ENCODE measurements at places on chromosomes 2 and 18. TPM values are rescaled to one million over a fixed set of nuclear protein-coding genes. Genes with fewer than 3 reads are reported as not detected.

DNA sequence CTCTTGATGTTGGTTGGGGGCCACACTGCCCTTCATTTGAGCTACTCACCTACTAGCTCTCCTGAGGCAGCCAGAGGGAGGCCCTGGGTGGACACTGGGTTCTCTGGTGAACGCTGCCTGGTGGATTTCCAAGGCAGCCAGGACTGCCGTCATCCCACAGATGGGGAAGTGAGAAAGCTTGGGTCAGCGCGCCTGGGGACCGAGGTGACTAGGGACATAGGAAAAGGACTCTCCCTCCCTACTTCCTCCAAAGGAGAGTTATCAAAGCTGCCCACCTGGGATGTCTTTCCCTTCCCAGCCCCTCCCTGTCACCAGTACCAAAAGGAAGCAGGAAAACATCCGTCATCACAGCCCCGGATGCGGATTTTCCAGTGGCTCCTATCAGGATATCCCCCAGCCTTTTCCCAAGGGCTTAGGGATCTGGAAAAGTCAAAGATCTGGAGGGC lies 3.8 kb upstream of the SEMA4C start:
- DNase-seq: no peak
- H3K36me3 ChIP-seq: no peaks in the 10 kb centered on the region
- no peak overlapping the region for H3K4me3 ChIP-seq
- H3K4me1 ChIP-seq: peaks cover 20% of the 10 kb centered on the region
- H3K27ac ChIP-seq: no peak overlapping the region

DNA sequence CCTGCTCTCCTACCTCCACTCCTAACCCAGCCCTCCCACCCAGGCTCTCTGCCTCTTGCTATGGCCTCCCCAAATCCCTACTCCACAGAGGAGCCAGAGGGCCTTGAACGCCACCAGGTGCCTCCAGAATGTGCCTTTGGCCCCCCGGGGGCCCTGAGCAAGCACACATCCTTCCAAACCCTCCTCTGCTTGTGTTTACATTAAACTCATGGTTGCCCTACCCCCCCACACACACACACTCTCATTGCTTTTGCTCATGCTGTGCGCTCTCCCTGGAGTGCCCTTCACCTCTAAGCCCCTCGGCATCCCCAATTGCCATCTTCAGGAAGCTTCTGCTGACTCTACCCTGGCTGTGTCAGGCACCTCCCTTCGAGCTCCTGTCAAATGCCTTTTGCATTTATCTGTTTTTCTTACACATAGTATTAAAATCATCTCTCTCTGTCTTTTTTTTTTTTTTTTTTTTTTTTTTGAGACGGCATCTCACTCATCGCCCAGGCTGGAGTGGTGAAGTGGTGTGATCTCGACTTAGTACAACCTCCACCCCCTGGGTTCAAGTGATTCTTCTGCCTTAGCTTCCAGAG lies 16.3 kb upstream of the TET3 start:
- H3K27ac ChIP-seq: no peak overlapping the region
- H3K4me3 ChIP-seq: no peak overlapping the region
- no peak for DNase-seq
- peaks cover 28% of the 10 kb centered on the region for H3K4me1 ChIP-seq

DNA sequence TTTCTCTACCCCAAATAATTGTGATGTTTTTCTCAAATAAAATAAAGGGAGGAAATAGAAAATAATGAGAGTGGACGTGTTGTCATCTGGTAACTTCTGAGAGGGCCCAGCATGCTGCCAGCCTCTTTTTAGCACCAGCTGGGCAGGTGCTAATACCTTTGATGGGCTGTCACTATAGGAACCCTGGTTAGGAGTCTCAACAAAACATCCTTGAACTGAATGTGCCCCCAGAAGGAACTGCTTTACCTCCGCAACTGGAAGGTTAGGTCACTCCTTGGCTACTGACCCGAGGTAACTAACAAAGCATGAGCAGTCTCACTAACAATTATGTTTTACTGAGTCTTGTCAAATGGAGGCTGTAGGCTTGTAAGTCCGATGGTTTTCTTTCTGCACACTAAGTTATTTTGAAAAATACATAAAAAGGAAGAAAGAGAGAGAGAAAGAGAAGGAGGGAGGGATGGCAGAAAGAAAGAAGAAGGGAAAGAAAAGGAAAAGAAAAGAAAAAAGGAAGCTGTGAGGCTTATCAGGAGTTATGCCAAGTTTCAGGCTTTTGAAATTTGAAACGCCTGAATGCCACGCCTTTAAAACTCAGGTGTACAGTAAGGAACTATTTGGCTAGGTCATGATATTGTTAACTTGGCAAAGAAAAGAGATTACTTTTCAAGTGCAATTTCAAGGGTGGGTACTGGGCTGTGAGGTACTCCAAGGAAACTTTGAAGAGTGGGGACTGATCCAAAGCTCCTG lies 91.0 kb downstream of the TGIF1 start:
- H3K36me3 ChIP-seq: no peaks in the 10 kb centered on the region
- H3K4me1 ChIP-seq: no peaks in the 10 kb centered on the region
- H3K4me3 ChIP-seq: no peak overlapping the region
- no peaks in the 10 kb centered on the region for H3K27me3 ChIP-seq
- no peak for DNase-seq
- H3K27ac ChIP-seq: no peak overlapping the region

GNLY gene
- 13.5 TPM for polyA plus RNA-seq

- H3K36me3 ChIP-seq: no peaks in the 10 kb centered on the region
- no peaks in the 10 kb centered on the region for H3K27me3 ChIP-seq
- no peak overlapping the region for H3K27ac ChIP-seq
- no peak overlapping the region for H3K4me3 ChIP-seq
- no peaks in the 10 kb centered on the region for H3K4me1 ChIP-seq
Observed at GRCh38 chr2:89834306-89834705, 1142.8 kb downstream of the RPIA start.

DNA sequence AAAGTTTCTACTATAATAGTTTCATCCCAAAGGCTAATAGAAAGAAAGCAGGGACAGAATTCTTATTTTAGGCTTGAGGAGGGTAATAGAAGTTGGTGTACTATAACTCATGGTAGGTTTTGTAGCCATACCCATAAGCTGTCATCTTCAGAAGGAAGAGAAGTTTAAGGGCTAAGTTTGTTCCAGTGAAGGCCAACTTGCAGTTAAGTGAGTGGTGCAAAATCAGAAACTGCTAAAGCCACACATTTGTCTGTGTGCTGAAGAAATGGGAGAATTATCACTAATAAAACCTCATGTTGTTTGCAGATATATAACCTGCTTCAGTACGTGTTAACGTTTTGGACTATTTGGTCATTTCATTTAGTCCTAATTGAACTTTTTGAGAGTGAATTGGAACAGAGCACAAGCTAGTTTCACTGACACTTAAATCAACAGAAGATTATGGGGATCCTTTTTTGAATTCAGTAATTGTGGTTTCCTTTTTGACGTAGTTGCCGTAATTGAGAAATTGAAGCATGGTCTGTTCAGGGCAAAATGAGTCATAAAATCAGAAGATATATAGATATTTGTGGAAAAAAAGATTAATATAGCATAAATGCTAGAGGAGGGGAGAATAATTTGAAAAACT lies 69.1 kb downstream of the PHLPP1 start:
- no peak overlapping the region for H3K4me3 ChIP-seq
- H3K27ac ChIP-seq: no peak overlapping the region
- peaks cover 10% of the 10 kb centered on the region for H3K4me1 ChIP-seq
- no peak for DNase-seq

DNA sequence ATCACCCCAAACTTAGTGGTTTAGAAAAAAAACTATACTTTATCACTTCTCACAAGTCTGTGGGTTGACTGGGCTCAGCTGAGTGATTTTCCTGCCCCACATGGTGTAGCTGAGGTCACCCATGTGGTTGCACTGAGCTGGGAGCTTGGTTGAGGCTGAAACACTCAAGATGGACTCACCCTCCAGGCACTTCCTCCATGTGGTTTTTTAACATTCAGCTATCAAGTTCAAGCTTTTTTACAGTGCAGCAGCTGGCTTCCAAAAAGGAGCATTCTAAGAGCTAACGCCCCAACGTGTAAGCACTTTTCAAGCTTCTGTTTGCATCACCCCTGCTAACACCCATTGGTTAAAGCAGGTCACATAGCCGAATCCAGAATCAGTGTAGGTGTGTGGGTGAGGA lies 105.9 kb upstream of the CREB1 start:
- no peaks in the 10 kb centered on the region for H3K36me3 ChIP-seq
- H3K4me3 ChIP-seq: no peak overlapping the region
- no peaks in the 10 kb centered on the region for H3K27me3 ChIP-seq
- DNase-seq: no peak

FEV gene
- not detected for polyA plus RNA-seq

ALK gene
- not detected for polyA plus RNA-seq

DNA sequence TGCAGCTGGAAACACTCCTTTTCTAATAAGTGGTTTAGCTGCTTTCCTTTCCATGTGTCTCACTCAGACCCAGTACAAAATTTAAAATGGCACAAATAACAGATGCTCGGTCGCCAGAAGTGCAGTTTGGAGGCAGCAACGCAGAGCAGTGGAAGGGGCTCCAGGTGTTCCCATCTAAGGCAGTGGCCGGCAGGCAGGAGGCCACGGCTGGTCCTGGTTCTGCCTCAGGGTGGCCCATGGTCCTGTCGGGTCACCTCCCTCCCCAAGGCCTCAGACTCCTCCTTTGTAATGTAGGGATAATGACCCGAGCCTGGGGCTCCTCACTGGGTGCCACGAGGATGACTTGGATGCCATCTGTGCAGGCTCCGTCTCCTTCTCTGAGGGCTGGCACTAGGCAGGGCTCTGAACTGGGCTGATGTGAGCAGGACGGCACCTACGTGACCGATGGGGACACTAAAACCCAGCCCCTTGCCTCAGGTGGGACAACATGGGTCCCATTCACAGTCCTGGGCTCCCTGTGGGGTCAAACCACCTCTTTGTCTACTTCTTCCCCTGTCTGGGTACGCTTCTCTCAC lies 80.9 kb upstream of the SLC66A3 start:
- no peaks in the 10 kb centered on the region for H3K4me1 ChIP-seq
- DNase-seq: no peak
- H3K36me3 ChIP-seq: no peaks in the 10 kb centered on the region

DNA sequence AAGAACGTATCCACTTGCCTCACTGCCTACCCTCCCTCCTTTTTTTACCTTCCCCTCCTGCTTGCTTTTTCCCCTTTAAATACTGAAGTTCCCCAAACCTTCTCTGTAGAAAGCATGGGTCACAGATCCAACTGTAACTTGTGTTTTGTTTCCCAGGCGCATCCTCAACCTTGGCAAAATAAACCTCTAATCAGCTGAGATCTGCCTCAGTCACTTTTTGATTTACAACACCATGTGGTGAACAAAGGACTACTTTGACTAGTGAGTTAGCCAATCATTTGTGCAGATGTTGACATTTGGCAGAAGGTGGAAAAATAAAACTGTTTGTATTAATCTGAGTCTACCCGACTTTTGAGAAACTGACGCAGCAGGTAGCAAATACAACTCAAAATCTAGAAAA lies 23.3 kb upstream of the MCM6 start:
- no peak overlapping the region for H3K4me3 ChIP-seq
- H3K27me3 ChIP-seq: no peaks in the 10 kb centered on the region
- no peak for DNase-seq
- H3K4me1 ChIP-seq: no peaks in the 10 kb centered on the region
- H3K36me3 ChIP-seq: no peaks in the 10 kb centered on the region
- no peak overlapping the region for H3K27ac ChIP-seq

DNA sequence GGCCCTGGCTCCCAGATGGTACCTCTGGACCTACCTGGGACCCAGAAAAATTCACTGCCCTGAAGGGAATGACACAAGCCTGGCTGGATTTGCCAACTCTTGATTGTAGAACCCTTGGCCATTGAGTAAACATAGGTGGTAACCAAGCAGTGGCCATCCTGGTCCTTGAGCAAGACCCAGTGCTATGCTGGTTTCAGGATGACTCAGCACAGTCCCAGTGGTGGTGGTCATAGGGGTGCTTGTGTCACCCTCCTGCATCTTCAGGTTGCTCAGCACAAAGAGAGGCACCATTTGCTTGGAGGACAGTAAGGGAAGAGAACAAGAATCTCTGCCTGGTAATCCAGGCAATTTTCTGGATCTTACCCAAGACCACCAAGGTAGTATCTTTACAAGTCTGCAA lies 52.9 kb downstream of the UPP2 start:
- no peaks in the 10 kb centered on the region for H3K27me3 ChIP-seq
- DNase-seq: no peak

DNA sequence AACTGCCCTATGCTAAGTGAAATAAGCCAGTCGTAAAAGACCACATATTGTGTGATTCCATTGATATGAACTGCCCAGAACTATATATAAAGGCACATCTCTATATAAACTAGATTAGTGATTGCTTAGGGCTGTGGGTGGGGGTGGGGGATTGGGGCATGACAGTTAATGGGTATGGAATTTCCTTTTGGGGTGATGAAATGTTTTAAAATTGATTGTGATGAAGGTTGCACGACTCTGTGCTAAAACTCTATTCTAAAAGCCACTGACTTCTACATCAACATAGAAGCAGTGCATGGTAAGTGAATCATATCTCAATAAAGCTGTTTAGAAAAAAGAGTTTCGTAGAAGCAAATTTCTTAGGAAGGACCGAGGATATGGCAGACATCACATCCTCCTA lies 53.0 kb downstream of the CDCA7 start:
- DNase-seq: no peak
- H3K4me1 ChIP-seq: peaks cover 1% of the 10 kb centered on the region
- no peak overlapping the region for H3K27ac ChIP-seq
- H3K36me3 ChIP-seq: no peaks in the 10 kb centered on the region
- H3K27me3 ChIP-seq: peaks cover under 1% of the 10 kb centered on the region
- no peak overlapping the region for H3K4me3 ChIP-seq

- no peak for DNase-seq
- no peak overlapping the region for H3K27ac ChIP-seq
- no peaks in the 10 kb centered on the region for H3K36me3 ChIP-seq
- H3K27me3 ChIP-seq: no peaks in the 10 kb centered on the region
- H3K4me3 ChIP-seq: no peak overlapping the region
Observed at GRCh38 chr18:59196161-59196725, 23.7 kb upstream of the GRP start.

DNA sequence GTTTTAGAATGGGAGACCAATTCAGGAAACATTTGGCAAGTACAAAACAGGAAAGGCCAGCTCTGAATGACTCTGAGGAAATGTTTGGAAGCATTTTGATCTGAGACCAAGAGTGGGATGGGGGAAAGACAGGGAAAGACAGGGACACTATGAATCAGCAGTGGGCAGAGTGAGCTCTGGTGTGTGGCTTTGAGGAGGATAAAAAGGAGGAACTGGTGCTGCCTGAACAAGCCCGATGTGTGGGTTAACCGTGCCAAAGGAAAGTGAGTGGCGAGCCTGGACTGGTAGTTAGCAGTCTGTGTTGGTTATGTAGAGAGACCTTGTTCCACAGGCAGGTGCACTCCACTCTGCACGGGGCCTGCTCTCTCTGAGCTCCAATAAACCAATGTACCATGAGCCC lies 5.3 kb downstream of the MFSD6 start:
- no peak for DNase-seq
- H3K27ac ChIP-seq: no peak overlapping the region
- H3K4me1 ChIP-seq: peaks cover 41% of the 10 kb centered on the region
- no peaks in the 10 kb centered on the region for H3K27me3 ChIP-seq
- no peak overlapping the region for H3K4me3 ChIP-seq

EGR4 gene
- not detected for polyA plus RNA-seq
